ENCODE measurements at places on chromosomes 7 and 10. TPM values are rescaled to one million over a fixed set of nuclear protein-coding genes. Genes with fewer than 3 reads are reported as not detected.

GRCh38 chr10:28963539-28964221, 286.4 kb downstream of the BAMBI start:
- peaks cover 5% of the 10 kb centered on the region for H3K4me1 ChIP-seq
- no peak for DNase-seq
- H3K4me3 ChIP-seq: no peak overlapping the region
- H3K27ac ChIP-seq: no peak overlapping the region

DNA sequence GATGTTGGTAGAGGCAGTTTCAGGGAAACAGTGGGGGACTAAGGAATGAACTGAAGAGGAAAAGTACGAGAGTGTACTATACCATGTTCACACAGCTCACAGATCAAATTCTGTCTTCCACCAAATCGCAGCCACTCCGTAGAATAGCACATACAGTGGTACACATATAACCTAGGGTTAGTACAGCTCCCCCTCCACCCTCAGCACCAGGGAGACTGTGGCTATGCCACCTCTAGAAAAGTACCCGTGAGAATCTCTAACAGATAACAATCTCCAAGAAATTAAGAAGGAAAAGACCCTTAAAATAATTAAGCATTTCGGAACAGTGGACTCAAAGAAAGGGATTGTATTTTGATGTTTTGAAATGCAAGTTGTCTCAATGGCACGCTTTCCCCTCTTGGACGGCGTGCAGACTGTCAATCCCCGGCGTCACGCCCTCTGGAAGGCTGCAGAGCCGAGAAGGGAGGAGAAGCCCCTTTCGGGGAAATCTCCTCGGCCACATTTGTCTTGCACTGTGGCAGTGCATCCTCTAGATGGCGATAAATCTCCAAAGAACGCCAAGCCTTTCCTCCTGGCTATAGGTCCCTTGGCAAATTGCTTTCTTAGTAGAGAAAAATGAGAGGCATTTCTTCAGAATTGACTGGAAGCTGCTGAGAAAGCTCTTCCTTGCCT, 345.0 kb downstream of the REEP3 start:
- DNase-seq: no peak
- H3K27ac ChIP-seq: no peak overlapping the region
- H3K27me3 ChIP-seq: peaks cover 38% of the 10 kb centered on the region
- peak overlapping the region; percentile 56 for H3K4me3 ChIP-seq
- peaks cover 11% of the 10 kb centered on the region for H3K4me1 ChIP-seq

- H3K27ac ChIP-seq: no peak overlapping the region
- no peak overlapping the region for H3K4me3 ChIP-seq
- H3K27me3 ChIP-seq: no peaks in the 10 kb centered on the region
Observed at GRCh38 chr10:97759946-97760345, 11.9 kb downstream of the SFRP5 start.

GRCh38 chr7:155587486-155587885, 41.1 kb upstream of the CNPY1 start:
- peaks cover 43% of the 10 kb centered on the region for H3K27me3 ChIP-seq
- H3K27ac ChIP-seq: no peak overlapping the region
- H3K4me1 ChIP-seq: peaks cover 9% of the 10 kb centered on the region
- peak; percentile 62 for DNase-seq
- no peaks in the 10 kb centered on the region for H3K36me3 ChIP-seq

- DNase-seq: no peak
- no peak overlapping the region for H3K4me3 ChIP-seq
- no peaks in the 10 kb centered on the region for H3K36me3 ChIP-seq
- H3K27ac ChIP-seq: no peak overlapping the region
- peaks cover 13% of the 10 kb centered on the region for H3K27me3 ChIP-seq
Observed at GRCh38 chr10:75870039-75870645, 438.7 kb downstream of the LRMDA start.

The GPR26 gene
- total RNA-seq: not detected

DNA sequence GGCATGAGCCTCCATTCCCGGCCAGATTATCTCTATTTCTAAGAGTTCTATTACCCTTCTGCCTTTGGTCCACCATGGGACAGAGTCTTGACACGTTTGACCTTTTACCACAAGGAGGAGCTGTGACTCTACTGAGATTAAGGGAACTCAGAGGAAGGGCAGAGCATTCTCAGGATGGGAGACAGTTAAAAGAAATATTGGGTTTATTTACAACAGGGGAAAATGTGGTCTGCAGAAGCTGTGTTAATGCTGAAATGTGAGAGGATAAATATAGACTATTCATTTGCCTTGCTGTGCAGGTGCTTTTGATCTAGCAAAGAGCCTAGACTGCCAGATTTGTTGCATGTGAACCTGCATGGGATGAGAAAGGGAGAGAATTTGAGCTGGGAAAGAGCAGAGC, 45.8 kb upstream of the PRSS58 start:
- no peak overlapping the region for H3K4me3 ChIP-seq
- H3K27ac ChIP-seq: no peak overlapping the region
- H3K27me3 ChIP-seq: peaks cover 24% of the 10 kb centered on the region
- no peaks in the 10 kb centered on the region for H3K4me1 ChIP-seq
- H3K36me3 ChIP-seq: no peaks in the 10 kb centered on the region
- no peak for DNase-seq

DNA sequence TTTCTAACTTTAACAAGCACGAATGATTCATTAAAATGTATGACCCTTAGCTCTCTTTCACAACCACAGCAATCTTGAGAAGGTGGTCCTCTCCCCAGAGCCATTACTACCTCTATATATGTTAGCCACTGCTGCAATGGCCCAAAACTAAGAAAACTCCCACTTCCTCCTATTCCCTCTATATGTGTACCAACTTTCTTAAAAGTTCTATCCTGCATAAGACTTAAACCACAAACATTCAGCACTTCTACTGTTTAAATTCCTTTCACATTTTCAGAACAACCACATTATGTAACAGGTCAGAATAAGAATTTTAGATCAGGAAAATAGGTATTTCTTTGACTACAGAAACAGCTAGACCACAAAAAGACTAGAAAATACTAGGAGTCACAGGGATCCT, 36.2 kb downstream of the WASL start:
- DNase-seq: no peak
- H3K27me3 ChIP-seq: no peaks in the 10 kb centered on the region
- H3K36me3 ChIP-seq: peaks cover 2% of the 10 kb centered on the region
- H3K4me1 ChIP-seq: peaks cover 52% of the 10 kb centered on the region
- H3K4me3 ChIP-seq: no peak overlapping the region
